CD8-positive, alpha-beta T cell (primary cell): ENCODE measurements at places on chromosomes 3 and 15.

GRCh38 chr3:7874116-7874515, 627.5 kb upstream of the LMCD1 start:
- no peak for DNase-seq

DNA sequence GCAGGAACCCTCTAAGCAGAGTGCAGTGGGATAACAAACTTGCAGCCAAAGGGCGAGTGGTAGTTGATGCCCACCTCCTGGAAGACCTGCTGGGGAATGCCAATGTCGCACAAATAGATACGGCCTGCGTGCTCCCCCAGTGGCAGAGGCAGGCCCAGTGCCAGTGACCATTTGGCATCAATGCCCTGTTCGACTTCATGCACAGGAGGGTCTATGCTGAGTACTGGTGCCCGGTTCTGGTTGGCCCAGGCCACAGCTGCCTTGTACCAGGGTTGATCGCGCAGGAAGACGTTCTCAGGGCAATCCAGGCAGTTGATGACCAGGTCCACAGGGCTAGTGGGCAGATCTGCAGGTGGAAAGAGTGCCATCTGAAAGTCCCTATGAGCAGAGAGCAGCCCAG, 17.0 kb downstream of the CLK3 start:
- no peak for DNase-seq

DNA sequence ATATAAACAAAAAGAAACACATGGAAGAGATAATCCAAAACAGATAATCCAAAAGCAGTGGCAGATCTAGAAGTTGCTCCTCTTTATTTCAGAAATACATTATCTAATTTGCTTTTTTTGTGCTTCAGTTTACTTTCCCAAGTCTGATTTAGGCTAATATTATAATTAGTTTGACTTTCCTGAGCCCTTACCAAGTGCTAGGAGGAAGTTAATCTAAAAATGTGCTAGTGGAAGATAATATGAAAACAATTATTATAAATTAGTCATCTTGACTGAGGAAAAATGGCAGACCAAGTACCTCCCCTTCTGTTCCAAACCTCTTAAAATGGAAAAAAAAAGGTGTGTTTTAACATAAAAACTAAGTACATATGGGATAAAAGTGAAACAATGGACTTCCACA, 17.5 kb downstream of the SLC9A9 start:
- no peak for DNase-seq

DNA sequence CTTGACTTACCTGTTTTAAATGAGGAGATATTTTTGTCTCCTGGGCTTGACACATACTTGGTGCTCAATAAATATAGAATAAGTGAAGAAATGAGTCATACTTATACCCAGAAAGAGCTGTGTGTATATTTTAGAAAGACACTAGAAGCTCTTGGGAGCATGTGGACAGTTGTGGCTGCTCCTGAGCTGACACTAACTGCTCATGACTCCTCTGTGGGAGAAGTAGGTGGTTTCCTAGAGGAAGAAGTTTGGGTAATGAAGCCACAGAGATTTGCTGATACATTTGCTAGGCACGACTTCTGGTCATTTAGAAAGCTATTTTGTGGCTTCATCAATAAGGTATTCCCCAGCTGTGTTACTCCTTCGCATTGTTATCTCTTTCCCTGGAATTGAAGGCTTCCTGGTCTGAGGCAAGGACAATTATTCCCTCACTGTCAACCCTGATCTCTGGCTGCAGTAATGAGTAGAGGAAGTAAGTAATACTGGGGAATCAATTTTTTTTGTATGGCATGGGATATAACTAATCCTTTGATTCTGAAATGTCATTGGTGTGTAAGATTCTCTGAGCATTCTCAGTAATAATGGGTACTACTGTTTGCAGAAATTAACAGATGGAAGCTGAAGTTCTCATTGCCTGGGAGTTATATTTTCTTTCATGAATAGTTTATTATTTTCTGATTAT, 79.6 kb upstream of the DCBLD2 start:
- DNase-seq: no peak

- no peak for DNase-seq
Measured at GRCh38 chr3:178231645-178232044, 304.6 kb upstream of the KCNMB2 start.

GRCh38 chr3:16309558-16309957, 44.5 kb downstream of the OXNAD1 start:
- peak; percentile 45 for DNase-seq

- no peak for DNase-seq
Measured at GRCh38 chr15:25985165-25985564, 122.0 kb upstream of the ATP10A start.

- DNase-seq: no peak
Measured at GRCh38 chr3:168808596-168808995, 712.9 kb upstream of the GOLIM4 start.

GRCh38 chr15:77024273-77025082, 29.6 kb downstream of the PSTPIP1 start:
- DNase-seq: peak; percentile 72

DNA sequence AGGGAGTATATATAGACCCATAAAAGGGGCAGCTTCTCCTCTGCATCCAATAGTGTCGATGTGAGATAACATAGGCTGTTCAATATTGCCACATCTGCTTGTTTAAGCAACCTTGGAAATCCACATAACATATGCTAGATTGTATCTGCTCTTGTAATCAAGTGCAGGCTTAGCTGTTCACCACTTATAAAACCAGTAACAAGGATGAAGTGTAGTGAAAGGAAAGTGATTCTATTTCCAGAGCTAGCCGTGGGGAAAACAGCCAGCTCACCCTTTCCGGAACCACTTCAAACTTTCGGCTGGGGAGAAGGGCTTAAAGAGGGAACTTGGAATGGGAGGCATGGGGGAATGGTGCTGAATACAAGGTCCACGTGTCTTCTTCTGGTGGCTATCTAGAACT, 204.0 kb downstream of the TAFA4 start:
- no peak for DNase-seq

DNA sequence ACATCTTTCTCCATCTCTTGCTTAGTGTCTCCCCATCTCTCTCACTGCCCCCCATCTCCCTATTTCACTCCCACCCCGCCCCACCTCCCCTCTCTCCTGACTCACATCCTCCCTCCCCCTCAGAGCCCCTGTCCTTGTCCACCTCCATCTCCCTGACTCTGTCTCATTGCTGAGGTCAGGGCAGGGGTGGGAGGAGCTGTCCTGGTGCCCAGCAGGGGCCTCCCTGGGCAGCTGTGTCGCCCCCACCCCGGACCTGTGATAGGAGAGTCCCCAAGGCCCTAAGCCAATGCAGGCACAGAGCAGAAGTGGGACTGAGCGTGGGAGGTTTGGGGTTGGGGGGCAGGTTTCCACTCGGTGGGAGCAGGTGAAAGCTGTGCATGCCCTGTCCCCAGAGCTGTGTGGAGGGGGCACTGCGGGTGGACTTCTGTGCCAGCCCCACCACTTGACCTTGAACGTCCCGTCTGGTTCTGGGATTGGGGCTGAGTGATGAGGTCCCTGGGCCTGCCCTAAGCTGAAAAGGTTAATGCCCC, 210.8 kb downstream of the TBC1D2B start:
- no peak for DNase-seq

GRCh38 chr3:109187390-109187789, 50.9 kb downstream of the C3orf85 start:
- DNase-seq: no peak

DNA sequence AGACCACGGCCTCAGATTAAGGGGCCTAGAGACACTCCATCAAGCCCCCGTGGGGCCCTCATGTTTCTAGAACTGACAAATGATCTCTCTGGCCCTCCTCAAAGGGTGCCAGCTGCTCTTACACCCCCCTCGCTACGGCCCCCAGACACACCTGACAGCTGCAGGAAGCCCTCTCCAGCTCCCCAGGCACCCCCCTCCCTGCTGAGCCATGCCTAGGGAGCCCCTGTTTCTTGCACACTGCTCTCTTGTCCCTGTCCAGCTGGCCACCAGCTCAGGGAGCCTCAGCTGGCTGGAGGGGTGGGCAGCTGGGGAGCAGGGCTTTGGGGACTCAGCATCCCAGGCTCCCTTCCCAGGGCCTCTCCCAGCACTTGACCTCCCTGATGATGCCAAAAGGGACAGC, 14.8 kb downstream of the TNK2 start:
- DNase-seq: no peak
